ENCODE measurements at places on chromosomes 5 and 9. TPM values are rescaled to one million over a fixed set of nuclear protein-coding genes. Genes with fewer than 3 reads are reported as not detected.

The MARVELD2 gene
- 0.29 TPM for total RNA-seq

DNA sequence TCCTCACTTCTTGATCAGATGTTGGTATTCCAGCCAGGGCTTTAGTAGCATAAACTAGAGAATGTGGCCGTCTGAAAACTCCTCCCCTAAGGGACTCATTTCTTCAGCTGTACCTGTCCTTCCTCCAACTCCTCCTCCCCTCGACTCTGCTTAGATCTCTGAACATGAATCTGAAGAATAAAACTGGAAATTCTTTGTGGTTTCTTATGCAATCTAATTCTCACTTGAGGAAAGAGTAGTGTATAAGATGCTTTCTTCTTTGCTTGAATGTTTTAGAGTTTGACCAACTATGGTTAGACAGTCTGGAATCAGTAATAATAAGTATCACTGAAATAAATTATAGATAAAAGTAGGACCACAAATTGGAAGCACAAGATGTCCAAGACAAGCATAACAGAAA is 128.5 kb downstream of the LRRC70 start:
- no peak for DNase-seq

DNA sequence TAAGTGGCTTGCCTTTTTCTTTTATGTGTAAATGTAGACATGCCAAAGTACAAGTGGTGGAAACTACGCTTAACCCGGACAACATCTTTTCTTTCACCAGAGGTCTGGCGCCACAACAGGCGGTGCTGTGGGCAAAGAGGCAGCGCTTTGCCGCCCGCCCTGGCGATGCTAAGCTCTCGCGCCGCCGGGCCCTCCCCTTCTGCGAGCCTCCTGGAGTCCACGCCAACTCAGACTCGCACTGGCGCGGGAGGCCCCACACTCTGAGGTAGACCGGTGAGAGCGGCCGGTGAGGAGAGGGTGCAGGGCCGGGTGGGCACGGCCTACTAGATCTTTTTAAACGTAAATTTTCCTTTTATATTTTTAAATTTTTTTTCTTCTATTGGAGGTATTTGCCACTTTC is 2253.1 kb upstream of the C9orf72 start:
- DNase-seq = no peak

DNA sequence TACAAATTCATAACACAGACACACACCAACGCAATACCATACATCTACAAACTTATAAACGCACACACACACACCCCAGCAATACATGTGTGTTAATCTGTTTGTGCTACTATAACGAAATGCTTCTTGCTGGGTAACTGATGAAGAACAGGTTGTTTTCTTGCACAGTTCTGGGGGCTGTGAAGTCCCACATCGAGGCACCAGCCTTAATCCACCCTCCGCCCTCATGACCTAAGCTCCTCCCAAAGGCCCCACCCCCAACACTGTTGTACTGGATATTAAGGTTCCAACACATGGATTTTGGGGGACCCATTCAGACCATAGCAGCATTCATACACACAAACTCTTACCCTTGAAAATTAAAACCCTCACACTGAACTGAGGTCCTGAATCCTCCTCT is 38.8 kb upstream of the LPCAT1 start:
- no peak for DNase-seq

- no peak for DNase-seq
Observed at GRCh38 chr5:4540375-4541173, 599.6 kb upstream of the ADAMTS16 start.

DNA sequence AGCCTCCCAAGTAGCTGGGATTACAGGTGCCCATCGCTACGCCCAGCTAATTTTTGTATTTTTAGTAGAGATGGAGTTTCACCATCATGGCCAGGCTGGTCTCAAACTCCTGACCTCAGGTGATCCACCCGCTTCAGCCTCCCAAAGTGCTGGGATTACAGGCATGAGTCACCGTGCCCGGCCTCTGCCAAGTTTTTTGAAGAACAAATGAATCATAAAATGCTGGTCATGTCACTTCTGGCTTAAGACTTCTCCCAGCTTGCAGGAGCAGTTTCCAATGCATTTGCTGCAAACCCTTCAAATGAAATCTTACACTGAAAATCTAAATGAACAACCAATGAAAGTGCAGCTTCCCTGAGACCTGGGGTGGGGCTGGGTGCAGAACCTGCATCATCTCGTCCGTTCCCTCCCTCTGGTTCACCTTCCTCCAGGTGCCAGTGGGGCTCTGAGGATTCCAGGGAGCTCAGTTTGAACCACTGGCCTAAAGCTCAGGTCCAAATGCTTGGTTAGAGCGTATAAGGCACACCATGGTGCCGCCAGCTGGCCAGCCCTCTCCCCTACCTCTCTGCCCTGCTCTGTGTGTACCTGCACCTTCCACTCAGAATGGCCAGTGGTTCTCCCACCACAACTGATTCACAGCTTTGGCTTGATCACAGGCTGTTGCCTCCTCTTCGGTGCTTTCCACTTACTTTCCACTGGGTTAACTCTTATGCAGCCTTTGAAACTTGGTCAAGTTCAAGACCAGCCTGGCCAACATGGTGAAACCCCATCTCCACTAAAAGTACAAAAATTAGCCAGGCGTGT is 39.8 kb upstream of the FUBP3 start:
- DNase-seq = no peak

DNA sequence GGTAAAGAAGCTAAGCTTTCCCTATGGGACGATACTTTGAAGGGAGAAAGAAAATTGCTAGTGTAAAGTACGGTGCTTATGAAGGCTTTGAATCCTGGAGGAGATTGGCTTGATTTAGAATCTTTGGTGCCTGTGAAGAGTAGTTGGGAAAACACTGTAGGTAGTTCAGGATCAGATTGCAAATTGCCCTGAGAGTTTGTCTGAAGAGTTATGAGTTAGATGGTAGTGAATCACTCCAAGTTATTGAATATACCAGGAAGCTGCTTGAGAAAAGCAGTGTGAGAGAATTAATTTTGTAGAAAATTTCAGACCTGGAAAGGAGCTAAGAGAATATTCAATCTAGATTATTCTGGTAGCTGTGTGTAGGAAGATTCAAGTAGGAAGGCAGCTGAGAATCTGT is 11.5 kb downstream of the MAN2A1 start:
- no peak for DNase-seq
